ENCODE measurements at places on chromosomes 5 and 9. TPM values are rescaled to one million over a fixed set of nuclear protein-coding genes. Genes with fewer than 3 reads are reported as not detected.

Gene MAN2A1
- 38.9 TPM for total RNA-seq

Gene SV2C
- total RNA-seq: 0.09 TPM

Gene GABRP
- 13.5 TPM for total RNA-seq

Gene RORB
- total RNA-seq: 1.5 TPM

All from esophagus squamous epithelium (tissue), 5 donors.